ENCODE measurements at places on chromosomes 6 and 20.

- DNase-seq, result peak; percentile 3
These were observed 8.9 kb upstream of the TAAR5 start for GRCh38 chr6:132598473-132598872.

DNA sequence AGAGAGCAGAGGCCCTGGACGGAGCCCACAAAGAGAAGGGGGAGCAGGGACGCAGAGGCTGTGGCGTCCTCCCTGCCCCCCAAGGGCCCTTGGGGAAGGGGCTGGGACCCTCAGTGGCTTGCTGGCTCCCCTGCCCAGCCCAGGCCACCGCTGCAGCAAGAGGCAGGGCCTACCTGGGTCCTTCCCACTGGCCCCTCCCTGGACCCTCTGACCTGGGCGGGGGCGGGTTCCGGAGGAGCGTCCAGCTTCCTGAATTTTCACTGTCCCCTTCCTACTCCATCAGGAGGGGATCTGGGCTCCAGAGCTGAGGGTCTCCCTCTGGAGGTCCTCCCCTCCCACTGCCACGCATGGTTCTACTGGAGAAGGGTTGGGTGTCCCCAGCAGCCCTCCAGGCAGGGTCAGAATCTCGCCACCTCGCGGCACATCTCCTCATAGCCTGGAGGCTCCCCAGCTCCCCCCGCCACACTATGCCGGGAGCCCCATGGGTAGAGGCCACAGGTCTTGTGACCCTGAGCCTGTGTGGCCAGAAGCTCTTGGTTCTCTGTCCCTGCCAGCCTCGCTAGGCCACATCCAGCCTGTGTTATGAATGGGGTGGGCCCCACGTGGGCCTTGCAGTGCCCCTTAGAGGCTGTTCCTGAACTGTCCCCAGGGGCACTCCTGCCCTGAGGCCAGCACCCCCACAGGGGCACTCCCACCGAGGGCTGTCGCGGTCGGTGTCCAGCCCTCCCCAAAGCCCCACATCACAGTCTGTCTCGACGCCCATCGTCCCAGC, 1.0 kb upstream of the SOX18 start:
- no peak for DNase-seq

DNA sequence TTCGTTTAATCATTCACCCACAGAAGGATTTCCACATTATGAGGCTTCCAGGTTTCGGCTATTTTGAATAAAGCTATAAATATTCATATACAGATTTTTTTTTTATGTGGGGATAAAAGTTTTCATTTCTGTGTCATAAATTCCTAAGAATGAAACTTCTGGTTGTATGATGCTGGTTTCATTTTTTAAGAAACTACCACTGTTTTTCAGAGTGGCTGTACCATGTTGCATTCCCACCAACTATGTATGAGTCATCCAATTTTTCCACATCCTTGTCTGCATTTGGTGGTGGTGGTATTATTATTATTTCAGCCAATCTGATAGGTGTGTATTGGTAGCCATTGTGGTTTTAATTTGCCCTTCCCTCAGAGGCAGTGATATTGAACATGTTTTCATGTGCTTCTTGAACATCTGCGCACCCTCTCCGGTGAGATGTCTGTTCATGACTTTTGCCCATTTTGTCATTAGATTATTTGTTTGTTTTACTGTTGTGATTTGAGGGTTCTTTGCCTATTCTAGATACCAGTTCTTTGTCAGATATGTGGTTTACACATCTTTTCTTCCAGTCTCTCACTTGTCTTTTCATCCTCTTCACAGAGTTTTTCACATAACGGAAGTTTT, 75.5 kb downstream of the DOK5 start:
- no peak for DNase-seq

DNA sequence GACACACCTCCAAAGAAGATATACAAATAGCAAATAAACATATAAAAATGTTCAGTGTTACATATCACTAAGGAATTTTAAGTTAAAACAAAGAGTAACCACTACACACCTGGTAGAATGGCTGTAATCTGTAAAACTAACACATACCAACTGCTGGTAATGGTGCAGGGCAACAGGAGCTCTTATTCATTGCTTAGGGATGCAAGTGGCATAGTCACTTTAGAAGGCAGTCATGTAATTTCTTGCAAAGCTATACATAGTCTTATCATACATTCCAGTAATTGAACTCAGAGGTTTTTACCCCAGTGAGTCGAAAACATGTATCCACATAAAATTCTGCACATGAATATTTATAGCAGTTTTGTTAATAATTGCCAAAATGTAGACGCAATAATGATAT, 906.8 kb upstream of the CITED2 start:
- DNase-seq, result peak; percentile 23

- peak; percentile 52 for DNase-seq
These were observed 88.9 kb downstream of the COL12A1 start for GRCh38 chr6:75116946-75117345.

- no peak for DNase-seq
These were observed 171.3 kb upstream of the CST7 start for GRCh38 chr20:24777746-24778145.

GRCh38 chr6:16488813-16489212, 250.4 kb downstream of the GMPR start:
- DNase-seq, result no peak

DNA sequence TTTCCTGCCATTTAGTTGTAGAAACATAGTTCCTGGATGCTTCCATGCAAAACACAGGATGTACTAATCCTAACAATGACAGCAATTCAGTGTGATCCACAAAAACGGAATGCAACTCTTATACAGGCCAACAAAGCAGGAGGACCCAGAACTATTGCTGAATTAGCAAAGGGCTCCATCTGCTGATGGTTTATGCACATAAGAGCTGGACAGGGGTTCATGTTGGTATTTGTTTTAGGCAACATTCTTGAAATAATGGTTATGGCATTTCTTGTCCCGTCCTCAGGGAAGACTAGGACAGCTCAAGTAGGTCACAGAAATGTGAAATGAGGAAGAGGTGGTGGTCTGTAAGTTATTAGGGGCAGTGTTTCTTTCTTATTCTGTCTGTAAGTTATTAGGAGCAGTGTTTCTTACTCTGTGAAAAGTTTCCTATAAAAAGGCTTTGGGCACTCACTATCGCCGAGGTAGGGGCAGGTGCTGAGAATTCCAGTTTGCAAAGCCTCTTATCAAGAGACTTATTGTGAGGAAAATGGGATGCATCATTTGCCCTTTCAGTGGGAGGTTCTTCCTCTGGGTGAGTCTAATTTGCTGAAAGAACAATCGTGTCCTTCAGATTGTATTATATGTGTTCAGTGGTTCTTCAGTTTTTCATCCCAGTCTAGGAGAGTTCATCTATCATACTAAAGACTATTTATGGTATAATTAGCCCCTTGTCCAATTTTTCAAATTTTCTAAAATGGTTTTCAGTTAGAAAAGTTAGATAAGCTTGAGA, 171.1 kb downstream of the MCHR2 start:
- DNase-seq, result peak; percentile 71

DNA sequence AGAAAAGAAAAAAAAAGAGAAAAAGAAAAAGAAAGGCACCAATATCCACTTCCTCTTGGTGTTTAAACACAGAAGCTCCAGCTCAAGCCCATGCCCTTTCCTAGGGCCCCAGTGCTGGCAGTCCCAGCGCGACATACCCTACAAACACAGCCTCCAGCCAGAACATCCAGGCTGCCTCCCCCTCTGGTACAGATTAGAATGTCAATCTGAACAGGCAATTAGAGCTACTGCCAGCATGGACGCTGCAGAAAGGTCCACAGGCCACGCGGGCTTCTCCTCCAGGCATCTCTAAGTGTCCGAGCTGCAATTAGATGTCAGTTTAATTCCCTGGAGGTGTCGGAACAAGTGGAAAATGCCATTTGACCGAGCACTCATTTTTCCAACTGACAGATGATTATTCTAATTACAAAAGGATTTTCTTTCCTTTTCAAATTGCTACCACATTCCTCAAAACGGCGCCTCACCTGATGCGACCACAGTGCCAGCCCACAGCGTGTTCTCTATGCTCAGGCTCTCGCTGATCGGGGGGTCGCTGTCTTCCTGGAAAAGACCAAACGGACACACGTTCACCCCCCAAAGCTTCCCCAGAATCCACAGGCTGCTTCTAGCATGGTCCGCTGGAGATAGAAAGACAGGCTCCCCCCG, 79.5 kb downstream of the ATP9A start:
- DNase-seq, result no peak

DNA sequence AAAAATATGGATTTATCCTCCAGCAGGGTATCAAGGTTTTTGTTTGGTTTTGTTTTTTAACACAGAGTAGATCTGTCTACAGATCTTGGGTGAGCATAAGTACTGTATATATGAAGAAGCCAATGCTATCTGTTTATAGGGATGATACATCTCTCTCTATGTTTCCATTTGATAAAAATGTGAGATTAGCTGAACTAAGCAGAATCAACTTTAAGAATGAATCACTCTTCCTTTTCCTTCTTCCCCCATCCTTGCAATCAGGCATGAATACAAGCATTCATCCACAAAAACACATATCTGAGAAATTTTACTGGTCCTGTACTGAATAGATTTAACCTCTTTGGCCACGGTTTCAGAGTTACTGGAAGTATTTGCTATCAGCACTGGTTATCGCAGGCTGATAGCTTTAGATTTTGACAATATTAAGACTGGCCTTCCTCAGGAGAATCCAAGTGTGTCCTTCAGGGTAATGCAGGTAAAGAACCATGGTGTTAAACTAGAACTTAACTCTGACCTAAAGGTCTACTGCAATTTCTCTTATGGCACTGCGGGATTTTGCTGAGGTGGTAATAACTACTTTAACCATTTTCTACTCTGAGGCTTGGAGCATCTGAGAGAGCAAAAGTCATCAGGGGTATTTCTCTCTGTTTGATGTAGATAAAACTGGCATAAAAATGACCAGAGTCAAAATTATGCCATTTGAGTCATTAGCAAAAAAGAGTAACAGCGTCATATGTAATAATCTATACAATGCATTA, 1.5 kb downstream of the SNAP25 start:
- no peak for DNase-seq

DNA sequence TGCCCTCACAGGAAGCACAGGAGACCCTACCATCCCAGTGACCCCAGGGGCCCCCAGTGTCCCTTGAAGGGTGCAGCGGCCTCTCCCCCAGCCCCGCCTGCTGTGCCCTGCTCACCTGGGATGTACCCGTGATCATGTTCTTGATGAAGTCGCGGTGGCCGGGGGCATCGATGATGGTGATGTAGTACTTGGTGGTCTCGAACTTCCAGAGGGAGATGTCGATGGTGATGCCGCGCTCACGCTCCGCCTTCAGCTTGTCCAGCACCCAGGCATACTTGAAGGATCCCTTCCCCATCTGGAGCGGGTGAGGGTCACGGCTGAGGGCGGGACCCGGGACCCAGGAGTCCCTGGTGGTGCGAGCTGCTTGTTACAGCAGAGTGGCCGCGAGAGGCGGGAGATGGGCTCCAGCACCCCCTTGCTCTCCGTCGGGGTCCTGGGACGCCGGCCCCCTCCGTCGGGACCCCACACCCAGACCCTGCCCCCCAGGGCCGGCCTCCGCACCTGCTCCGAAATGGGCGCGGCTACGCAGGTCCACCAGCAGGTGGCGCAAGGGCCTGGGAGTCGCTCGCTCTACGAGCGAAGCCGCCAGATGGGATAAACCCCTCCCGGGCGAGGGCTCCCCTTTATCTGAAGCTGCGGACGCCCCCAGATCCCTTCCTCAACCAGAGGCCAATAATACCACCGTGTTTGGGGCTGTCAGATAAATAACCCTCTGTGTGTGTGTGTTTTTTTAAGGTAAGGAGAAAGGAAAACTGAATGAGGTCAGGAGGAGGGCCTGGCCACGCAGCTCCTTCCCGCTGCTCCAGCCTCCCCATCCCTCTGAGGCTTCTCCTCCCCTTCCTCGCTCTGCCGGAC, 2.9 kb downstream of the EEF1A2 start:
- DNase-seq, result peak; percentile 51

- DNase-seq, result no peak
These were observed 5.1 kb upstream of the ULBP2 start for GRCh38 chr6:149936743-149937142.

DNA sequence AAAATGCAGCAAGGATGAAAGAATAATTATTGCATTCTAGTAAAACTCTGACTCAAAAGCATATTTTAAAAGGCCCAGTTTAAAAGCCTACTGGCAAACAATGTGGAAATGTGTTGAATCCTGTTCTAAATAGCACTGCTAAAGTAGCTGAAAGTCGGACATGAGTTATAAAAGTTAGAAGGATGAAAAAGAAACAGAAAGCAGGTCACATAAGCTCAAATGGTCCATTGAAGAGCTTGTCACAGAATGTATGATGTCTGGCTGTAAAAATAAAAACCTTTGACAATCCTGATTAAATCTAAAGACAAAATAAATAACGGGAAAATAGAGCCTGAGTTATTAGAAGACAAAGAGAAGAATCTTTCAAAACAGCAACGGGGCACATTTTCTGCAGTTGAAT, 218.6 kb upstream of the UFL1 start:
- DNase-seq, result no peak

GRCh38 chr20:52210037-52210990, 18.7 kb upstream of the ZFP64 start:
- DNase-seq, result no peak

- DNase-seq, result no peak
These were observed 774.3 kb upstream of the CHD6 start for GRCh38 chr20:42392442-42392841.

DNA sequence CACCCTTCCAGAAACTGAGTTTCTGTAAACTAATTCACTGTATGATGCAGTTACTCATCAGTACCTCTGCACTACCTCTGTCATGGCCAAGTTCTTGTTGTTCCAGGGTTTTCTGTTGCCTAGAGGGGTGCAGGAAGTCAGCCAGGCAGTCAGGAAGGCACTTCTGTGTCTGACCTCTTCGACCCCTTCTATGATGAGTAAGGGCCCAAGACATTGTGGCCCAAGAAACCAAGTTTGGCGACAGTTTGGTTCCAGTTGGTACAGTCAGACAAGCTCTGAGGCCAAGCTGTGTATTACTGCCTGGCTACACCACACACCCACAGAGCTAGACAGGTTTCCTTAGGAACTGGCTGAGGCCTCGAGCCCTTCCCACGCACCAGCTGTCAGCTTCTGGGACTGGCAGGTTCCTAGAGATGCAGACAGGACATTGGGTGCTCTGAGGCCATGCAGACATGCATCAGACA, 41.2 kb downstream of the TRAF3IP2 start:
- DNase-seq, result peak; percentile 79

- DNase-seq, result peak; percentile 66
These were observed at the start of gene DSP for GRCh38 chr6:7541175-7542064. DSP (plus strand) TSS chr6:7541671; CDS start chr6:7541916, 245 bp downstream.

- no peak for DNase-seq
These were observed 152.2 kb downstream of the SOX4 start for GRCh38 chr6:21745543-21746337.

- DNase-seq, result no peak
These were observed 17.5 kb downstream of the UQCC1 start for GRCh38 chr20:35394271-35394670.

- DNase-seq, result no peak
These were observed 513.3 kb upstream of the NOX3 start for GRCh38 chr6:155968921-155969320.

GRCh38 chr6:110217266-110217665, 37.0 kb downstream of the CDC40 start:
- DNase-seq, result peak; percentile 57

- peak; percentile 64 for DNase-seq
These were observed 81.3 kb upstream of the CCDC28A start for GRCh38 chr6:138692058-138692977.

GRCh38 chr6:130382872-130383490, 17.2 kb downstream of the TMEM200A start:
- no peak for DNase-seq

Data from EL (cell line).